ENCODE measurements at places on chromosomes 2 and 18.

GRCh38 chr2:833180-833579, 117.5 kb upstream of the SNTG2 start:
- DNase-seq, result no peak

GRCh38 chr18:37441821-37442220, 123.8 kb downstream of the CELF4 start:
- no peak for DNase-seq

DNA sequence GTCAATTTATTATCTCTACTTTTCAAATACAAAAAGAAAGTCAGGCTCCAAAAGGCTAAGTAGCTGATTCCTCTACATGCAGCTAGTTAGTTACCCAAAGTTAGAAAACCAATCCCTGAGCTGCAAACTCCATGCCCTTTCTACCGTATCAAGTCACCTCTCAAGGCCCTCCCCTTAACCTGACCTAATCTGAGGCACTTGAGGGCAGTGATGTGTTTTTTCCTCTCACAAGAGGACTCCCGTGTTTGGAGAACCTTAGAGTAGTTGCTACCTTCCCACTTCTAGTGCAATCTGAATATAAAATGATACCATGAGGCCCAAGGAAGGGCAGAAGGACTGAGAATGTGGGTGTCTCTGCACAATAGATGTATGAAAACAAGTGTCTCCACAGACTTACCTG, 907.9 kb upstream of the CELF4 start:
- DNase-seq, result no peak

GRCh38 chr2:196391149-196391479, 219.7 kb upstream of the STK17B start:
- no peak for DNase-seq

GRCh38 chr2:58030771-58031170, 15.8 kb upstream of the VRK2 start:
- DNase-seq, result no peak

DNA sequence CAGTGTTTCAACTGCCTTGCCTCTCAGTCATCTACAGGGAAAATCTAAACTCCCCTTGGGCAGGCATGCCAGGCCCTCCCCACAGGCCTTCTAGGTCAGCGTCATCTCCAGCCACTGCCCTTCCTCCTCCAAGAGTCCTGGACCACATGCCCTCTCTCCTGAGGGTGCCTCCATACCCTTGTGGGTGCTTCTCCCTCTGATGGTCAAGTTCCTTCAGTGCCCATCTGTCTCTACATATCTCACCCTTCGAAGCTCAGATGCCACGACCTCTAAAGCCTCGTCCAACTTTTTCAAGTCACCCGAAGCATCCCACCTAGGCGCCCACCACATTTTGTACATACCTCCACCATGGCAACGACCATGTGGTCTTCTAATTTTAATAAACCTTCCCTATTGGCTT, 22.6 kb upstream of the TMEM247 start:
- no peak for DNase-seq

GRCh38 chr2:174330945-174331594, 3.7 kb upstream of the SP9 start:
- DNase-seq, result no peak

DNA sequence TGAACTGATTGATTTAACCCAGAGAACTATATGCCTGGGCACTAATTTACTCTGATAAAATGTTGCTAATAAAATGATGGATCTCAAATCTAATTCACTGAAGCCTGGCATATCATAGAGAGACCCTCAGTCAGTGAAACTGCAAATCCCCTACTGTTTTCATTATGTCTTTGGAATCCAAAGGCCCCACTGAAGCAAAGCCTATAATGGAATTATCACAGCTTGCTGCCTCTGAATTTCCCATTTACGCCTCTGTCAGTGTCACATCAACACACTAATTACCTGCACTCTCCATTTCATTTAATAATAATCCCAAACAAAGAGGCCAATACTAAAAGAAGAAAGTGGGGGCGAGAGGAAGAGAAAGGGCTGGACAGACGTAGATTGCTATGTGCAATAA, 470.9 kb downstream of the MBD2 start:
- peak; percentile 96 for DNase-seq

GRCh38 chr2:171882089-171882769, 11.8 kb downstream of the SLC25A12 start:
- no peak for DNase-seq

DNA sequence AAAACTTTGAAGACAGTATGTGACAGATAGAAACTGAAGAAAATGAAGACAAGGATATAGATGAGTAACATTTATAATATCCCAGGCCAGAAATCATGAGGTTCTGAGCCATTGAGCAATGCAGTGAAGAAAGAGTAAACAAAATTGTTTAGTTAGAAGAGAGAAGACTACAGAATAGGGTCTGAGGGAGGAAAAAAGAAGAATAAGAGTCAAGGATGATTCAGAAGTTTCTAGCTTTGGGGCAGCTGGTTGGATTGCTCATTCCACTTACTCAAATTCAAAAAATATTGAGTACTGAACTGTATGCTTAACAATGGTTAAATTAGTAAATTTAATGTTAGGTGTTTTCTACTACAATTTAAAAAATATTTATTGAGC, 155.0 kb upstream of the OTX1 start:
- DNase-seq, result no peak

GRCh38 chr2:9262671-9263171, 56.1 kb downstream of the ASAP2 start:
- no peak for DNase-seq

DNA sequence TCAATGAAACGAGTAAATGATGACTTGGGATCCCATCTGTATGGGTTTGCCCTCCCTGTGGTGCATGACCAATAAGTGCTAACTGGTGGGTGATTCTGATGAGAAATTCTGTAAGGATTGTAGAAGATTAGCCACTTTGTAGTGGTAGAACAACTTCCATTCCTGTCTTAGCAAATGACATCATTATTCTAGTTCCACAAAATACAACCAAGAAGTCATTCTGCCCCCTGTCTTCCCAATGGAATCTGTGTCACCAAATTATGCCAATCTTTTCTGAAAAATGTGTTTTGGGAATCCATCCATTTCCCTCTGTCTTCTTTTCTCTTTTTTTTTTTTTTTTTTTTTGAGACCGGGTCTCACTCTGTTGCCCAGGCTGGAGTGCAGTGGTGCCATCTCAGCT, 48.4 kb downstream of the SLC38A11 start:
- DNase-seq, result no peak

DNA sequence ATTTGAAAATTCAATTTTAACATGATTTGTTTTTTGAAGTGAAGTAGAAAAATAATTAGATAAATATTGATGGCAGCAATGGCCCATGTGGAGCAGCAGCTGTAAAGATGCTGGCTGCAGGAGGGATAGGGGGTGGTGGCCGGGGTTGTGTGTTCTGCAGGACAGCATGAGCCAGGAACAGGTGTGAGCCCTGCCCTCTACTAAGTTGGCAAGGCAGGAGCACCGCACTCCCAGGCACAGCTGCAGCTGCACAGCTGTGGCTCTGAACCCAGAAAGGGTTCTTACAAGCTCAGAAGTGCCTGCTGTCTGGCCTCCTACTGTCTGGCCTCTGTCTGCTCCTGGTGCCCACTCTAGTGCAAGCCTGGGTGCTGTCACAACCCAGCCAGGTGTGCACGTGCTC, 10.0 kb upstream of the DUSP19 start:
- no peak for DNase-seq

- no peak for DNase-seq
Observed at GRCh38 chr2:227079726-227080125, 84.3 kb downstream of the COL4A4 start.

- DNase-seq, result no peak
Observed at GRCh38 chr2:61938511-61938910, 33.0 kb downstream of the COMMD1 start.

- no peak for DNase-seq
Observed at GRCh38 chr2:167733747-167734146, 513.6 kb downstream of the STK39 start.

DNA sequence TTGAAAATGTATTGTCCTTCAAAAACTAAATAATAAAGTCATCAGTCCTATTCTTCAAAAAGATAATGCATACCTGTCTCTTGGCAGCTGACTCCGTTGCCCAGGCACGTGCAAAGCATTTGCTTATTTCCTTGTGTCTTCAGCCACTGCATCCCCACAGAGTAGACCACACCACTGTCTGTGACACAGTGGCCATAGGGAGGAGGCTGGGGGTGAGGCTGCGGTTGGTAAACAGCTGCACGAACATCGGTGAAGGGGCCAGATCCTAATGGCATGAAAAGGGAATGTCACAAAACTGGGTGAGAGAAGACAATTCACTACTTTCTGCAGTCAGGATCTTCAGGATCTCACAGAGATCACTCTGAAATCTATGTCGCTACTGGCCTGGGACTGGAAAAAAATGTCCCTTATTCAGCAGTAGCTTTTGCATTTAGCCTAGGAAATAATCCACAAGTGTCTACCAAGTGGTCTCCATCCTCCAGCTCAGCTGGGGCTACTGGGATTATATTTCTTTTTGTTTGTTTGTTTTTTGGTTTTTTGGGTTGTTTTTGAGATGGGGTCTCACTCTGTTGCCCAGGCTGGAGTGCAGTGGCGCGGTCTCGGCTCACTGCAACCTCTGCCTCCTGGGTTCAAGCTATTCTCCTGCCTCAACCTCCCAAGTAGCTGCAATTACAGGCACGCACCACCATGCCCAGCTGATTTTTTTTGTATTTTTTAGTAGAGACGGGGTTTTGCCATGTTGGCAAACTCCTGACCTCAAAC, 10.7 kb downstream of the FN1 start:
- DNase-seq, result peak; percentile 12

DNA sequence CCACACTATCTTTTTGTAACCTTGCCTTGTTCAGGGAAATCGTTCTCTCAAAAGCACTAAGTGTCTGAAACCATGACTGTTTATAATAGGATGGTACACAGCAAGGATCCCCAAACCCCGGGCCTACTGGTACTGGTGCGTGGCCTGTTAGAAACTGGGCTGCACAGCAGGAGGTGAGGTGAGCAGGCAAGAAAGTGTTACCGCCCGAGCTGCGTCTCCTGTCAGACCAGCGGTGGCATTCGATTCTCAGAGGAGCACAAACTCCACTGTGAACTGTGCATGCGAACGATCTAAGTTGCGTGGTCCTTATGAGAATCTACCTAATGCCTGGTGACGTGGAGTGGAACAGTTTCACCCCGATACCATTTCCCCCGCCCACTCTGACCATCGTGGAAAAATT, 81.8 kb upstream of the KCNJ3 start:
- DNase-seq, result no peak

DNA sequence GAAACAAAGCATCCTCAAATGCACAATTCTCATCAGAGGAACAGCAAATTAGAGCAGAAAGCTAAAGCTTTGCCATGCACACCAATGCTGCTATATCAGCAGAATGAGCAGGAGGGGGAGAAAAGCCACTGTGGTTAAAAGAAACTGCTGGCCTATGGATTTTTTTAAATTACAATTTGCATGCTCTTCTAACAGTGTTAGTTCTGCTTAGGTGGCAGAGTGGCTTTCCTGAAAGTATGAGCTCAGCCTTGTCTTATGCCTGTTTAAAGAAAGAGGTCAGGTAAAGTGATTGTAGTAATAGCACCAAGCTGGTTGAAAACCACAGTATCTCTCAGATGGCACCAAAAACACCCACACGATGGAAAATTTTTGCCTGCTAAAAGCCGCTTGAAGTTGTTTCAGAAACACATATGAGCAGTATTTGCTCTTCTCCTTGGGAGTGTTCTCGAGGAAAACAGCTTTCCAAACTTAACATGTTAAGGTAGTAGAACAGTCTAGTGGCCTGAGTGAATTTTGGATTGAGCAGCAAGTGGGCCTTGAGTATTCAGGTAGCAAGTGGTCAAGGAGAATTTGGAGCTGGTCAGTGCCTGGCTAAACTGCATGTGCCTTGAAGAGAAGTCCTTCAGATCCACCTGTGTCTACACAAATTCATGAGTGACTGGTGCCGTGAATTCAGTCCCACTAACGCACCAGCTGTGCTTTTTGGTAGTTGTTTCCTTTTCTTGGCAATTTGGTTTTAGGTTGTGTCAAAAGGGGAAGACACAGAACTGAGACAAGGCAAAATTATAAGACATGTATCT, 19.6 kb upstream of the NDUFV2 start:
- no peak for DNase-seq

DNA sequence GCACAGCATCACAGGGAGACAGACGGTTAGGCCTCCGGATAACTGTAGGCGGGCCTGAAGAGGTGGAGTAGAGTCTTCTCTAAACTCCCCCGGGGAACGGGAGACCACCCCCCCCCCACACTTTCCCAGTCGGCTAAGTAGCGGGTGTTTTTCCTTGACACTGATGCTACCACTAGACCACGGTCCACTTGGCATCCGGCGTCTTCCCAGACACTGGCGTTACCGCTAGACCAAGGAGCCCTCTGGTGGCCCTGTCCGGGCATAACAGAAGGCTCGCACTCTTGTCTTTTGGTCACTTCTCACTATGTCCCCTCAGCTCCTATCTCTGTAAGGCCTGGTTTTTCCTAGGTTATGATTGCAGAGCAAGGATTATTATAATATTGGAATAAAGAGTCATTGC, 25.7 kb upstream of the NCL start:
- DNase-seq, result no peak

- no peak for DNase-seq
Observed at GRCh38 chr2:133717497-133717896, 149.2 kb upstream of the NCKAP5 start.

Data from NCI-H1417 (cell line).